ENCODE measurements at places on chromosomes 2 and 18.

- DNase-seq: no peak
Observed at GRCh38 chr2:124347209-124347608, 322.1 kb downstream of the CNTNAP5 start.

DNA sequence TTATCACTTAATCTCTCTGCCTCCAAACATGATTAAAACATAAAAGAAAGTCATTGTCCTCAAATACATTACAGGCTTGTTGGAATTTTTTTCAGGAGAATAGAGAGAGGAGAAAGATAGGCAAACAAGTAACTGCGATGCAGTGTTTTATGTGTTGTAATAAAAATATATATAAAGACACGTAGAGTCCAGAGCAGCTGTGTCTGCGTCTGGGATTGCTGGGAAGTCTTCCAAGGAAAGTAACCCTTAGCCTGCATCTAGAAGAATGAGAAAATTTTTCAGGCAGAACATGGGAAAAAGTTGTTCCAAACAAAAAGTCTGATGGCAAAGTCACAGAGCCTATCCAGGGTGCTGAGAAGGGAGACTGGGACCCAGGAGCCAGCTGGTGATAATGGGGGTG, 91.8 kb upstream of the ST6GAL2 start:
- DNase-seq: no peak

DNA sequence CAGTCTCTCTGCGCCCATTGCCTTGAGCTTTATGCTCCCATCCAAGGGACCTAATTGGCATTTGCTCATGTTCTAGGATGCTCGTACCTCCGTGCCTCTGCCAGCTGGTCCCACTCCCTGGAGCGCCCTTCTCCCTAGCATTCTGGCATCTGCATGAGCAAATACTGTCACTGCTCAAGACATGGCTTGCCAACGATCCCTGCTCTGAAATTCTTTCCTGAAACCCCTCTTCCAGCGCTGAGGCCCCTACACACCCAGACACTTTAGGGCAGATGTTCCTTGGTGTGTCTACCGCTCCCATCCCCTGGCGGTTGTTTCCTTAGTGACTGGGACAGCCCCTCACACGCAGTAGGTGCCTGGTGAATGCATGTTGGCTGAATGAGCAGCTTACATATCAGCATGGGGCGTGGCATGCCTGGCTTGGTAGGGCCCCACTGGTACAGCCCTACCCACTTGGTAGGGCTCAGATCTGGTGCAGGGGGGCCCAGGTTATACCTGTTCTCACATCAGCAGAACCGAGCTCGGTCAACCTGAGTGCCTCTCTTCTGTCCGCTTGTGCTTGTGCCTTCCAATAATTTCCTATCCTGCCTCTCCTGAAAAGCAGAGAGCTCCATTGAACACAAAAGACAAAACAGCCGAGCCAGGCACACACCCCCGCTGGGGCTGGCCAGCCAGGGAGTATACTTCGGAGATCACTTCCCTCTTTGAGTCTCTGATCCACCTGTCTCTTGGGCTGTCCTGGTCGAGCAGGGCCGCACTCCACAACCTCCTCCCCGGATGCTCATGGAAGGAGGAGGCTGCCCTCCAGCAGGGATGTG, 59.2 kb downstream of the INHBB start:
- no peak for DNase-seq

DNA sequence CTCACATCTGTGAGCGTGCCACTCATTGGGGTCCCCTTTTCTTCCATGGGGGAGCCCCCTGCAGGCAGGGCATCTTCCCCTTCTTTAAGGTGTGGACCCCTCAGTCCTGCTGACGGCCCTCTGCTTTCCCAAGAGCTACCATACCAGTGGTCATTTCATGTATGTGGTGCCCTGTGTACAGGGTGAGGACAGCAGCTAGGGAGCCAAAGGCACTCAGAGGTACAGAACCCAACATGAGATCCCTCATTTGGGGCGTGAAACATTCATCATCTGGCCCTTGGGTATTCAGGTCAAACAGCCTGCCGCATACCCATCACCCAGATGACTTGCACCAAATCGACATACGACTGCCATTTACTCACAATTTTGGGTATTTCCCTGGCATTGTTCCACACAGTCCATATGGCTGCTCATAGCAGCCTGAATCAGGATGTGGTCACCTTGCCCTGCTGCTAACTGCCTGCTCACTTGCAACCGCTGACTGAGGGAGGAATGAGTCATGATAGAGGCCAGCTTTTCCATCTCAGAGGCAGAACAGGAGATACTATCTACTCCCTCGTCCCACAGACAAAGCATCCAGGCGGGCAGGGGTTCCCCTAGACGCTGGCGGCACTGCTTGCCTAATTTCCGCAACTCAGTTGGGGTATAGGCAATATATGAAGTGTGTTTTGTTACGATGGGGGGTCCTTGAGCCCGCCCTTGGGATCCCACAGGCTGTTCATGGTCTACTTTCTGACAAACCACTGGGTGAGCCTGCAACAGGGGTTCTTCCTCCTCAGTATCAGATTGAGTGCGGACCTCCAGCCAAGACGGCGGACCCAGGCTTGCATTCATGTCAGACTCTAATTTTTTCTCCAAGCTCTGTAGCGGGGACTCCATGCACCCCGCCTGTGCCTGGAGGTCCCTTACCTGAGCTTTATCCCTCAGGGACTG, 228.6 kb downstream of the SATB2 start:
- DNase-seq: no peak

DNA sequence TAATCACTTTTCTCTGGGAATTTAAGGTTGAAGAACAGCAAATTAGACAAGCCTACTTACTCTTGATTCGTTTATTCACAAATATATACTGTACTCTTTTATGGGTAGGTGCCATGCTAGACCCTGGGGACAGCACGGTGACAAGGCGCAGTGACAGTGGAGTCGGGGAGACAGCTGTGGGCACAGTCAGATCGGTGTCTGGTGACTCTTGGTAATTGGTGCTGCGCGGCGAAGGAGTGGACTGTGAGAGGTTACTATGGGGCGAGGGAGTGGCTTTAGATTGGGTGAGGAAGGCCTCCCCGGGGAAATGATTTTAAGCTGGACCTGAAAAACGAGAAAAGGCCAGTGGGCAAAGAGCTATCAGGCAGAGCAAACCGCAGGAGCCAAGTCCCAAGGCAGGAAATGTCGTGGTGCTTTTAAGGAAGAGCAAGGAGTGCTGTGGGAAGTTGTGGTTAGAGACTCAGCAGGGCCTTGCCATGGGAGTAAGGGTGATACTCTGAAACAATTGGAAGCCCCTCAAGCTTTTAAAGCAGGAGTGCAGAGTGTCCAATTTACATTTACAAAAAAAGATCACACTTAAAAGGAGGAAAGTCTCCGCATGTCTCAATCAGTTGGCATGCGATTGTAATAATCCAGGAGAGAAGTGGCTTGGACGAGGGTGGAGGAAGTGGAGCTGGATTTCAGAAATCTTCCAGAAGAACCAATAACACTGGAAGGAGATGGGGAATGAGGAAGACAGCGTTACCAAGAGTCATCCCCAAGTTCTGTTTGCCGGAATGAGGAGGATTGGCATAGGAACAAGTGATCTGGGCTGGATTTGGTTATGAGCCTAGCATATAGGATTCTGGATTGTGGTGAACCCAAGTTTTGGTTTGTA, 36.1 kb upstream of the TXNDC2 start:
- DNase-seq: no peak

DNA sequence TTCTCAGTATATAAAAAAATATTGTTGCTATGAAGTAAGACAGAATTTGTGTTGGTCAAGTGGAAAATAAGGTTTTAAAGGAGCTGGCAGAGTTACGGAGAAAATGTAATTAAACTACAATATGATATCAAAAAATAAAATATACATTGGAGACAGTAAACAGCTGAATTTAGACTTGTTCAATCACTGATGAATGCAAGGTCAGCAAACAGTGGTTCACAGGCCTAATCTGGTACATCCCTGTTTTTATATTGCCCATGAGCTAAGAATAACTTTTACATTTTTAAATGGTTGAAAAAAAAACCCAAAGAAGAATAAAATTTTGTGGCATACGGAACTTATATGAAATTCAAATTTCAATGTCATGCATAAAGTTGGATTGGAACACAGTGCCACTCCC, 131.0 kb upstream of the TRIB2 start:
- DNase-seq: no peak

DNA sequence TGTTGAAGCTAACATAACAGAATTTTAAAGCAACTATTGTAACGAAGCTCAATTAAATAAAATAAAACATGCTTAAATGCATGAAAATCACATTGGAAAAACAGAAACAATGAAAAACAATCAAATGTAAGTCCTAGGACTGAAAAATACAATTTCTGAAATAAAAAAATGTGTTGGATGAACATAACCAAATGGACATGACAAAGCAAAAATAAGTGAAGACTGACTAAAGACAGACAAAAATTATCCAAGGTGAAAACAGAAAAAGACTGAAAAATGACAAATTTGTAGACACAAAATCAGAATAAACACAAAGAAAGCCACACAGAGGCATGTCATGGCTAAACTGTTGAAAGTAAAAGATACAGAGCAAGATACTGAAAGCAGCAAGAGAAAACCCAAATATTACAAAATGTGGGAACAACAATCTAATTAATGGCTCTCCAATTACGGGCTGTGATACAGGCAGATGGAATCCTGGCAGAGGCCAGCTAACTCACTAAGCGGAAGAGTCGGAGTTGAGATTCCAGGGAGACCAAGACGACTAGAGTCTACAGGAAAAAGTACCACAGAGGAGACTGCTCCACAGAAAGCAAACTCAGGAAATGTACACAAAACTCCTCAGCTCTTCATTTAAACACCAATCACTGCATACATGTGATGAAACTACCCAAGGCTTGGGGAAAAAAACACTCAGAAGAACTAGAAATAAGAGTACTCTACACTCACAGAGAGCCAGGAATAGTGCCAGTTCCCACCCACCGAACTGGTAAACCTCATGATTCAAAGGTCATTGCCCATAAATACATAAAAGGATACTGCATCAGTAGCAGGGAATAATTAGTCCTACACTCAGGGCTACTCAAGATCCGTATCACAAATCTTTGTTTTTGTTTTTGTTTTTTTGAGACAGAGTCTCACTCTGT, 83.6 kb downstream of the ATAD2B start:
- DNase-seq: no peak

- DNase-seq: peak; percentile 38
Observed at GRCh38 chr18:35683021-35683420, 101.5 kb downstream of the GALNT1 start.

GRCh38 chr2:232478571-232479340, 8.9 kb downstream of the ECEL1 start:
- DNase-seq: no peak

GRCh38 chr2:64453770-64454385, at the start of gene LGALSL:
TSS of gene LGALSL (plus strand) at chr2:64454162. CDS start at chr2:64454546, 384 bp downstream.
- DNase-seq: peak; percentile 44

GRCh38 chr18:50819027-50819727, 639 bp downstream of the MRO start:
- DNase-seq: peak; percentile 45

Measured in globus pallidus (tissue), 1 donor.